GM23338 (cell line): ENCODE measurements at places on chromosomes 1 and 21. TPM values are rescaled to one million over a fixed set of nuclear protein-coding genes. Genes with fewer than 3 reads are reported as not detected.

DNA sequence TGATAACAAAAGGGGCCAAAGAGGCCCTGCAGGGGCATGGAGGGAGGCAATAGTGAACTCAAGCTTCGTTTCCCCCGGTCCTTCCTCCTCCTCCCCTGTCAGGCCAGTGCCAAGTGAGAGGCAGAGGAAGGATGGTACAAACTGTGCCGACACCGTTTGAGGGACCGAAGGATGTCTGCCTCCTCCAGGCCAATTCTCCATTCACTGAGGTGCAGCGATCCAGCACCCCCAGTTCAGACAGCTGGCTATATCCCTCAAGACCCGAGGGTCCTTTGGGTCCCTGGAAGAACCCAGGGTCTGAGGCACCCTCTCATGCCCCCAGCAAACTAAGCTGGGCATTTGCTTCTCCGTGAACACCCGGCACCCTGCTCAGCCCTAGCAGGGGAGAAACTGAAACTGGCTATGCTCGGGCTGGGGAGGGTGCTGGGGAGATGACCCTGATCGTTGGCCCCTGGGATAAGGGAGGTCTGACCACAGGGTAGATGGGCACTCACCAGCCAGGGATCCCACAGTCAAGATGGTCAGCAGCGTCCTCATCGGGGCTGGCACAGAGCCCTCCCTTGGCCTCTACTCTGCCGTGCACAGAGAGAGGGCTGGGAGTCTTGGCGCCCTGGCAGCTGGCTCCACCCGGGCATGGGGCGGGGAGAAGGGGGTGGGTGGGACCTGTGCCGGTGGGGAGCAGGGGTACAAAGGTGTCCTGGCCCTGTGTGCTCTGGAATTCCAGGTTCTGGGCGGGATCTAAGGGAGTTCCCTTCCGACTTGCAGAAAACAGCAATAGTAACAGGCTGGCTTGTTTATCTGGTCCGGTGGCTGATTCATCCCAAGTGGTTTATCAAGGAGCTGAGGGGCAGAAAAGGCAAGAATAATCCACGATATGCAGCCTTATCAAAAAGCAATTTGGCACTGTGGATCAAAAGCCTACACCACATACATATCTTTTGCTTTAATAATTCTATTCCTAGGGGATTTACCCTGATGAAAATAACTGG is at the start of gene IL22RA1:
Gene IL22RA1 (minus strand): TSS at position 595 of the 989 bp plus-strand sequence. CDS start 58 bp downstream, at position 537.
- no peak within 1 kb of the TSS for H3K4me3 ChIP-seq
- no peak within 1 kb of the TSS for H3K27ac ChIP-seq
- DNase-seq, result no peak
- no peaks in the 10 kb centered on the region for H3K27me3 ChIP-seq

- peaks cover 18% of the 10 kb centered on the region for H3K4me1 ChIP-seq
- no peaks in the 10 kb centered on the region for H3K36me3 ChIP-seq
- peak within 1 kb of the TSS; percentile 63 for H3K27ac ChIP-seq
- peaks cover 17% of the 10 kb centered on the region for H3K27me3 ChIP-seq
- H3K4me3 ChIP-seq, result peak within 1 kb of the TSS; percentile 76
Measured at GRCh38 chr1:25875154-25875855, at the start of gene PAQR7. TSS of gene PAQR7 (minus strand) at chr1:25875708. CDS start at chr1:25863839, 11,869 bp downstream.

GRCh38 chr21:34603002-34603709 is 11.8 kb downstream of the RCAN1 start:
- H3K4me3 ChIP-seq, result no peak overlapping the region
- no peak overlapping the region for H3K27ac ChIP-seq
- H3K4me1 ChIP-seq, result peaks cover 12% of the 10 kb centered on the region
- peak; percentile 86 for DNase-seq
- no peaks in the 10 kb centered on the region for H3K27me3 ChIP-seq

- no peaks in the 10 kb centered on the region for H3K4me1 ChIP-seq
- H3K36me3 ChIP-seq, result no peaks in the 10 kb centered on the region
- no peaks in the 10 kb centered on the region for H3K27me3 ChIP-seq
- H3K27ac ChIP-seq, result no peak overlapping the region
Measured at GRCh38 chr1:71307451-71307850, 226.6 kb upstream of the ZRANB2 start.

The HLCS gene
- 14.7 and 28.9 TPM in 2 replicates for total RNA-seq

- DNase-seq, result no peak
- no peak overlapping the region for H3K27ac ChIP-seq
- no peaks in the 10 kb centered on the region for H3K27me3 ChIP-seq
- no peaks in the 10 kb centered on the region for H3K36me3 ChIP-seq
- H3K4me1 ChIP-seq, result peaks cover 32% of the 10 kb centered on the region
Measured at GRCh38 chr1:8584316-8584715, 233.1 kb downstream of the RERE start.

The S100PBP gene
- total RNA-seq, result 60.5 and 65.2 TPM in 2 replicates

DNA sequence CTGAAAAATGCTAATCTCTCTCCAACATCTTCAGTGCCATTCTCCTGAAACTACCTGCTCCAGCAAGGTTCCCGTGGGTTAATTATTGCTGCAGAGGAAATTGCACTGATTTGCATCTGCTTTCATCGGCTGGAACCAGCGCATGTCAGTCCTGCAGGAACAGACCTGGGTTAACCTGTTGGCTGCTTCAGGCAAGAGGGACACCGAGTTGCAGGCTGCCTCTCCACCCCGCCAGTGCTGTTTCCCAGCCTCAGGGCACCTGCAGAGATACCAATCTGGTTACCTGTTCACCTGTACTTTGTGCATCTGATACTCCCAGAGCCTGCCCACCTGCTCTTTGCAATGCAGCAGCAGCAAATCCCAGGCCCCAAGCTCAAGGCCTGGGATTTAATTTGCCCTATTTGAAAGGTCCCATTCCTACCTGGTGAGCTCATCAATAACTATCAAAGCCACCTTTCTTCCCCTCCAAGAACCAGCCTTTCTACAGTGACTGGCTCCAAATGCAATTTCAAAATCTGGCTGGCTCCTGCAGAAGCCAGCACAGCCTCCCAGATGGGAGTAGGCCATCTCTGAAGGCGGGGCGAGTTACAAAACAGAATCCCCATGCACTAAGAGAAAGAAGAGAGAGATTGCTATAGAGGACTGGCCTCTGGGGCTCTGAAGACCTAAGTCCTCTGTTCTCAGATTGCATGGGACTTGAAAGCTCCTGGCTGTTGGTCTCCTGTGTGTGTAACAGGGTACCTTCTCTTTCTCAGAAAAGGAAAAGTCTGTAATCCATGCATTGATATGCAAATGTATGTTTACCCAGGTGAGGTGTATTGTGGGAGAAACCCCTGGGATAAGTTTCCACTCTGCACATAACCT is 67.8 kb downstream of the TOMM20 start:
- DNase-seq, result peak; percentile 55
- H3K27me3 ChIP-seq, result no peaks in the 10 kb centered on the region
- no peaks in the 10 kb centered on the region for H3K36me3 ChIP-seq
- no peak overlapping the region for H3K4me3 ChIP-seq
- H3K27ac ChIP-seq, result peak overlapping the region; percentile 69
